Activated effector memory CD4-positive, alpha-beta T cell treated with anti-CD3 and anti-CD28 coated beads, Interleukin-2, amount 50 U/mL, for 16 hours (primary cell): ENCODE measurements at places on chromosomes 2 and 18.

- DNase-seq = peak; percentile 55
Measured at GRCh38 chr2:232483311-232483922, 4.2 kb downstream of the ECEL1 start.

DNA sequence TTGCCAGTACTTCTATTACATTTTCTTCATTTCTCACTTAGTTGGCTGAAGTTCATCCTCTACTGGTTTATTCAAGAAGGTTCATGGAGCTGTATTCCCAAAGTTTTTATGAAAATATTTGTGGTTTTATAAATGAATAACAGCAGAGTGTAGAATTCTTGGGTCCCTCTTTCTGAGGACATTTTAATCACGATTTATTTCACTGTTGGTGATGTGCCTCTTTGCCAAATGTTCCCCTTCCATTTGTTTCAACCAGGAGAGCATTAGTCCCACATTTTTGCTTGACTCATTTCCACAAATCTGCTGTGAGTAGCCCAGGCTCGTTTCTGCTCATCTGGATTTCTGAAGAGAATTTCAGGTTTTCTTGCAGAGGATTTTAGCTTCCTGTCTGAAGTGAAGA, 20.8 kb downstream of the COPS7B start:
- DNase-seq = no peak

DNA sequence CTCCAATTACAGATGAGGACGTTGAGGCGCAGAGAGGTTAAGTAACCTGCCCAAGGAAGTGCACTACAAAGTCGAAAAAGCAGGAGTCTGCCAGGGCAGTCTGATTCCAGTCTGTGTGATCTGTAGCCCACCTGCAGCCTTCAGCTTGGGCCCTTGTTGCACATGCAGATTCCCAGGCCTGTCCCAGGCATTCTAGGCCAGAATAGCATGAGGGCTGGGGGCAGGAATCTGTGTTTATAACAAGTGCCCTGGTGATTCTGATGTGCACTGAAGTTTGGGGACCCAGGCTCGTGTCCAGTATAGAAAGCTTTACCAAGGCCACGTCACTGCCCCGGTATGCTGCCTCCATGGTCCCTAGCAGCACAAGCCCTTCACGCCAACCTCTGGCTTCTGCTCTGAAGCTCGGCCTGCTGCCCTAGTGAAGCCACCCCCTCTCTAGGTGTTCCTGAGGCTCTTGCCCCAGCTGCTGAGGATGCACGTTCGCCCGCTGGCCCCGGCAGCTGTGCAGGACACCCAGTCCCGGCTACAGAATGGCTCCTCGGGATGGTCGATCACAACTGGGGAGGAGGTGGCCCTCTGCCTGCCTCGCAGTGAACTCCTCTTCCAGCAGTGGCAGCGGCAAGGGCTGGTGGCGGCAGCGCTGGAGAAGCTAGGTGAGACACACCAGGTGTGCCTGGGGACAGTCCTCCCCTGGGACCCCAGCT, 4.6 kb downstream of the CHRNG start:
- peak; percentile 54 for DNase-seq

- no peak for DNase-seq
Measured at GRCh38 chr2:8794923-8795825, 42.2 kb downstream of the KIDINS220 start.

- DNase-seq = no peak
Measured at GRCh38 chr2:191311156-191311555, 66.0 kb downstream of the MYO1B start.

GRCh38 chr2:34104601-34105000, 505.5 kb upstream of the FAM98A start:
- DNase-seq = no peak

- no peak for DNase-seq
Measured at GRCh38 chr2:28219758-28220368, 172.8 kb upstream of the FOSL2 start.

- DNase-seq = no peak
Measured at GRCh38 chr2:28901841-28902240, 7.4 kb downstream of the WDR43 start.
